Body of pancreas (tissue), 4 donors: ENCODE measurements at places on chromosomes 7 and 10.

DNA sequence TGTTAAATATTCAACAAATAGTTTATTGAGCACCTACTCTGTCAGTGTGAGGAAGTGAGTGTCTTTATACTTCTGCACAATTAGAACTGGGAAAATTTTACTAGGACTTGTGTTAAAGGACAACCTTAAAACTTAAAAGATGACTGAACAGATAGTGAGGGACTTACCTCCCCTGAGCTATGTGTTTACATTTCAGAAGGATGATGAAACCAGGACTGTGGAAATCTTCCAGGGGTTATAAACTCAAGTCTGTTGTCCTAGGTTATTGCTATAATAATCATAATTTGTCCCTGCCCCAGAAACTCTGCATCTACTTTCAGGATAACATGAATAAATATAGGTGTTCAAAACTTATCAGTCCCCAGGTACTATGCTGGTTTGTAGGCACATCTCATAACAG lies 261.0 kb upstream of the MKLN1 start:
- DNase-seq = no peak
- no peak overlapping the region for H3K4me3 ChIP-seq
- no peaks in the 10 kb centered on the region for H3K27me3 ChIP-seq
- H3K4me1 ChIP-seq = peaks cover 16% of the 10 kb centered on the region
- peak overlapping the region; percentile 2 for H3K27ac ChIP-seq

DNA sequence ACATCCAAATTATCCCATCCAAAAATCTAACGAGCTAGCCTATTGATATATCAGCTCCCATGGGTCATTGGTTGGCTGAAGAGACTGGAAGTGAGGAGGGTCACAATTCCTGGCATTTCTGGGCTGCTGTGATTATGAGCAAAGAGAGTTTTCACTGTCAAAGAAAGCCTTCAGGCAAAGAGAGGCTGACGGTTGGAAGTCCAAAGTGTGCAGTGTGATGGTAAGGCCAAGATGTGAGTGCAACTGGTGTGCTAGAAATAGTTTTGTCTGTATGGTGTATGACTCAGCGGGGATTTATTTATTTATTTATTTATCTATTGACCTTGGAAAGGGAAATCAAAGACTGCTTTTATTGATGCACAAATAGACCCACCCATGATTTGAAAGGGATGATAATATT lies 75.0 kb downstream of the AASS start:
- no peak overlapping the region for H3K27ac ChIP-seq
- no peak for DNase-seq
- H3K4me1 ChIP-seq = no peaks in the 10 kb centered on the region
- H3K27me3 ChIP-seq = no peaks in the 10 kb centered on the region
- no peak overlapping the region for H3K4me3 ChIP-seq

GRCh38 chr7:2932402-2933251 lies 88.5 kb upstream of the GNA12 start:
- DNase-seq = no peak
- H3K4me3 ChIP-seq = no peak overlapping the region
- no peaks in the 10 kb centered on the region for H3K27me3 ChIP-seq
- H3K36me3 ChIP-seq = no peaks in the 10 kb centered on the region
- H3K4me1 ChIP-seq = no peaks in the 10 kb centered on the region

DNA sequence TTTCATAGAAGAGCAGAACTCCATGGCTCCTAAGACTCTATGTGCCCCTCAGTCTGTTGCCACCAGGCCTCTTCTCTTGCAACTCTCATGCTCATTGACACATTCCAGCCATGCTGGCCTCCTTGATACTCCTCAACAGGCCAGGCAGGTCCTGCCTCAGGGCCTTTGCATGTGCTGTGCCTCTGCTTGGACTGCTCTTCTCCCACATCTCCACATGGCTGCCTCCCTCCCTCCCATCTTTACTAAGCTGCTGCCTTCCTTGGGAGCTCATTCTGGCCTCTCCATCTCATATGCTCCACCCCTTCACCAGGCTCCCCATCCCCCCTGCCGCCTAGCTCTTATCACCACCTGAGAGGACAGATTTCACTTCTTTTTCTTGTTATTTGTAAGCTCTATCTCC lies 103.8 kb upstream of the GPR26 start:
- H3K27me3 ChIP-seq = no peaks in the 10 kb centered on the region
- no peak overlapping the region for H3K4me3 ChIP-seq
- no peaks in the 10 kb centered on the region for H3K36me3 ChIP-seq
- no peaks in the 10 kb centered on the region for H3K4me1 ChIP-seq
- no peak overlapping the region for H3K27ac ChIP-seq

DNA sequence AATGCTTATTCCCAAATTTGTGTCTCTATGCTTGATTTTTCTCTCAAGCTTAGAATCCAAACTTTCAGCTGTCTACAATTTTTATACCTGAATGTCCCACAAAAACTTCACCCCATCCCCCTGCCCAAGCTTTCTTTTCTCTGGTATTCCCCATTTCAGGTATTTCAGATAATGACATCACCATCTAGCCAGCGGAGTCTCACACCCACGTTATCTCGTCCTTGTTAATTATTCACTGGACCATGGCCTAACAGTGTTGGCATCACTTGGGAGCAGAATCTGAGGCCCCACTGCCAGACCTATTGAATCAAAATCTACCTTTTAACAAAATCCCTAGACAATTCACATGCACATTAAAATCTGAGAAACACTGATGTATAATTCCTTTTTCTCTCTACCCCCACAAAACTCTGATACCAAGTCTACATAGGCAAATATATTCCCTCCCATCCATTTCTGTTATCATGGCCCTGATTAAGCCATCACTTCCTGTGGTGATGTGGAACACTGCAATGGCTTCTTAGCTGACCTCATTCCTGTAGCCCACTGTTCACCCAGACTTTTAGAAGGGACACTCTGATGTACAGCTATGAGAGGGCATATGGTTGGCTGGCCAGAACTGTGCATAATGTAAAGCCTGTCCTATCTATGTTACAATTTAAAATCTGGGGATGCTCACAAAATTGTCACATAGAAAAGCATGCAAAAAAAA lies 31.4 kb downstream of the ZNF438 start:
- peaks cover 14% of the 10 kb centered on the region for H3K4me1 ChIP-seq
- H3K27ac ChIP-seq = peak overlapping the region; percentile 51
- DNase-seq = no peak
- H3K4me3 ChIP-seq = no peak overlapping the region
- no peaks in the 10 kb centered on the region for H3K27me3 ChIP-seq
